Tracheal epithelial cell (primary cell): ENCODE measurements at places on chromosomes 5 and 9. TPM values are rescaled to one million over a fixed set of nuclear protein-coding genes. Genes with fewer than 3 reads are reported as not detected.

FAM120A gene
- total RNA-seq = 77.8 and 95.3 TPM in 2 replicates

PRDM9 gene
- under 0.01 TPM in 1 of 2 replicates, not detected in the other for total RNA-seq

CDC20B gene
- not detected in 2 replicates for total RNA-seq

CAPSL gene
- total RNA-seq = not detected in 2 replicates

HTR4 gene
- total RNA-seq = not detected in 2 replicates
